Activated T-cell treated with anti-CD3 and anti-CD28 coated beads, Interleukin-2, amount 50 U/mL, for 48 hours (primary cell): ENCODE measurements at places on chromosomes 2 and 18.

DNA sequence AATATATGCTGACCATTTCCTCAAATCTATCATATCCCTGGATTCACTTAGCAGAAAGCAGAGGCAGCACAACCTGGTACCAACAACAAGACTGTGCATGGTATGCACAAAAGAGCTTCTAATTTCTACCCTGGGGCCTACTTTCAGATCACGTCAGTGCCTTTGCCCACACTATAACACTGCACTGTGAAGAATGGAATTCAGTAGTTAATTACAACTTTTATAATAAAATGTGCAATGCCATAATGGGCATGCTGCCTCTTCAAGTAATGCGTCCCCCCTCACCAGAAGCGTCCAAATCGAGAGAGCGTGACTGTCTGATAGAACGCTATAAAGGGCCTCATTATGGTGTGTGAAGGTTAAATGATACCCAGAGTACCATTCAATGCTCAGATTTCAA, 328.1 kb upstream of the PKDCC start:
- no peak for DNase-seq

DNA sequence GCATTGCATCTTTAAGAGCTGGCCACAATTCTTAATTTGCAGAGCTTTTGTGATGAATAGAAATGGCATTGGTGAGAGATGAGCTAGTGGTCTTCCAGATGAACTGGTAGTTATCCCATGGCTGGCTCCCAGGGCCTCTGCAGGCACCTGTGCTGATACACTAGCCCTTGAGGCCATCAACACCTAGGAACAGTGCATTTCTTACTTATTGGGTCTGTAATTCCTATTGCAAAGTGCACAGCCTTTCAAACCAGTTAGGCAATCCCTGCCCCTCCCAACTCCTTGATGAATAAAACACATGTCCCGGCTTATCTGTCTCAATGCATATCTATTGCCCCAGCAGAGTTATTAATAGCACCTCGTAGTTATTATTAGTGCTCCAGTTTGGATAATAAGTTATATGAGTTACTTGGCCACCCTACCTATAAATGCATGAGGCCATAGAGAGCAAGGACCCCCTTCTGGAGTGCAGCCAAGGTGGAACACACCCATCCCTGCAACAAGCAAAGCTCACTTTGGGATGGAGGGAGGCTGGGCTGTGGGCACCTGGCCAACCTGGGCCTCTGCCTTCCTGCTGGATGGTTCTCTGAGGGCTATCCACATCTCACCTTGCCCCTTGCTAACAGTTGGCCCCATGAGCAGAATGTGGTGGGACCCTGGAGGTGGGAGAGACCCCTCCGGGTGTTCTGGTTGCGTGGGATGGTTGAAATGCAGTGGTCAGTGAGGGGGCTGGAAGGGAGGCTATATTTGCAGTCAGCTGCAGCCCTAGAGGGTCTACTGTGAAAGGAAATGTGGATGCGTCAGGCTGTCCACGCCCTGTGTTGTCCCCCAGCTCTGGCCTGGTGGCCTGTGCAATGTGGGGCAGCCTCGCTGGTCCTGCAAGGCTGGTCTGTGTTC, 455.9 kb upstream of the HS6ST1 start:
- DNase-seq, result no peak

DNA sequence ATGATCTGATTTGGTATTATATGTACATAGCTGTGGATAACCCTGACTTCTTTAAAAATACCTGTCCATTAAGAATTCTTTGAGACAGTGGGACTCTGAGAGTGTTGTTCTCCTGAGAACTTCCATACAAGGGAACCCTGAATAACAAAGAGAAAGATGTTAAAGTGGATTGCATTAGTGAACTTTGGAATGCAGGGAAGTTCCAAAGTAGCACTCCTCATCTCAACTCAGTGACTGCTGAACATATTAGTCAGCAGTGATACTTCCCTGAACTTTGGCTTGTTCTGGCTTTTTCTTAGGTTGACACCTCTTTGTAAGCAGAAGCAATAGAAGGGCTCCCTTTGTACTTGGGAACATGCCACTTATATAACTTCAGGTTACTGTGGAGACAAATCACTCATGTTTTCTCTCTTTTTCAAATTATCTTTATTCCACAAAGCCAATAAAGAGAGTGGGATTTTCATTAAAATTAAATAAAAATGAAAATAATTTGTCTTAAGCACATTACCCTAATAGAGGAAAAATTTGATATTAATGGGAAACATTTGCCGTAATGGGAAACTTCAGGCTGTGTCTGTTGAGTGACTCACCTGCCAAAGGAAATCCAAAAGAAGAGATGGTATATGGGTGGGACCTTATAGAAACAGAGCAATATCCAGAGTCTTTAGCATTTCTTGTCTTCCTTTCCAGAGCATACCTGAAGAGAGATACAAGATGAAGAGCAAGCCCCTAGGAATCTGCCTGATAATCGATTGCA, 33.3 kb downstream of the CFLAR start:
- DNase-seq, result no peak

- no peak for DNase-seq
These were observed 220.2 kb downstream of the SUCLG1 start for GRCh38 chr2:84238907-84239306.
